ENCODE measurements at places on chromosomes 4 and X.

- no peak for DNase-seq
These were observed 61.0 kb downstream of the FHIP1A start for GRCh38 chr4:151469970-151470369.

GRCh38 chr4:83080561-83080960 lies 34.0 kb downstream of the PLAC8 start:
- DNase-seq, result no peak

DNA sequence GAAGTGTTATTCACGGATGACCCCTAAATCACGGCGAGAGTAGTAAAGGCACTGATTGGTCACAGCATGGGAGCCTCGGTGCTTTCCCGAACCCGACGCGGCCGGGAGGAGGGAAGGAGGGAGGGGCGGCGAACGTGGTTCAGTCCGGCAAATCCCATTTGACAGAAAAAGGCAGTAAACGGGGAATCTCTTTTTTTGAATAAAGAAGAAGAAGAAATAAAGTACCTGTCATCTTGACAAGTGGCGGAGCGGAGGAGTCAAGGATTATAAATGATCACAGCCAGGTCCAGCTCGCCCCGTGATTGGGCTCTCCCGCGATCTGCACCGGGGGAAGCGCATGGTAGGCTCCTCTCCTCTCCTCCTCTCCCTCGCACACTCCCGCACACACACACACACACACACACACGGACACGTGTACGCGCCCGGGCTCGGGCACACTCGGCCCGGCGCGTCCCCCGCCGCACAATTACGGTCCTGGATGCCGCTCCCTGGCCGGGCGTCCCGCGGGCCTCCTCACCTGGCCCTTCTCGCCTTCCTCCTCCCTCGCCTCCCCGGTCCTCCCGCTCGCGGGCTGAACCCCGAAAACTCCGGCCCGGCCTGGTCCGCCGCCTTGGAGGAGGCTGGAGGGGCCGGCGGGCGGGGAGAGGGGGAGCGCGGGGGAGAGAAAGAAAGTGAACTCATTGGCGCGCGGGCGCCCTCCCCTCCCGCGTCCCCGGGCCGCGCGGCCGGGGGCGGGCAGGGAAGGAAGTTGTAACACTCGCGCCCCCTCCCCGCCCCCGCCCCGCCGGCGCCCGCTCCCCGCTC lies 99.2 kb upstream of the TENM3 start:
- no peak for DNase-seq

- DNase-seq, result no peak
These were observed 343.7 kb downstream of the MID1IP1 start for GRCh38 chrX:39144956-39145355.

- DNase-seq, result no peak
These were observed 52.1 kb downstream of the ING2 start for GRCh38 chr4:183556947-183557346.

DNA sequence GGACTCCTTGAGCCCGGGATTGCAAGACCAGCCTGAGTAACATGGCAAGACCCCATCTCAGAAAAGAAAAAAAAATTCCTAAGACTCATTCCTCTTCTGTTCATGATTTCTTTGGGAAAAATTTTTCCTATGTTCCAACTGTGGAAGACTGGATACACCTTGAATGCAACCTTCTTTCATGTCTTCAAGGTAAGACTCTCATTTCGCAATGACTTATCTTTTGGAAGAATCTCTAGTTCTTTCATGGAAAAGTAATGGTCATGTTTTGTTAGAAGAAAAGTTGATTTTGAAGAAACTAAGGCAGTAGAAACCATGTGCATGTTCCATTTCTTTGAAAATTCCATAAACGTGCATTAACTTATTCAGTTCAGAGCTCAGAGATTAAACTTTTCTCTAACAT lies 26.0 kb upstream of the BBS12 start:
- no peak for DNase-seq

GRCh38 chrX:148333989-148334388 lies 166.4 kb upstream of the AFF2 start:
- DNase-seq, result peak; percentile 55

DNA sequence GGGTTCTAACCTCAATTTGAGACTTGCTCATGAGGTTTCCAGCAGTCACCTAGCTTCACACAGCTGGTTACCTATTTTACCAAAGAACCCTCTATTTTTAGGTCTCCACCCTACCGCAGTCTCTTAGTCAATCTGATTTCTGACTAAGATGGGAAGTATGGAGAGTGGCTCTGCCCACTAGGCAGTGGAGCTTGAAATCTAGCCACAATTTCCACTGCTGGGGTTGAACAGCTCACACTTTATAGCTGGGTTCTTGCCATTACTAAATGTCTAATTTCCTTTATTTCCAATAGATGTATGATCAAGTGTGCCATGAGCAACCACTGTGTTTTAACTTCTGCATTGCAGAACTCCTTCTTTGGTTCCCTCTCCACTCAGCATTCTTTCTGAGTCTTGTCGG lies 43.1 kb downstream of the GASK1B start:
- no peak for DNase-seq

DNA sequence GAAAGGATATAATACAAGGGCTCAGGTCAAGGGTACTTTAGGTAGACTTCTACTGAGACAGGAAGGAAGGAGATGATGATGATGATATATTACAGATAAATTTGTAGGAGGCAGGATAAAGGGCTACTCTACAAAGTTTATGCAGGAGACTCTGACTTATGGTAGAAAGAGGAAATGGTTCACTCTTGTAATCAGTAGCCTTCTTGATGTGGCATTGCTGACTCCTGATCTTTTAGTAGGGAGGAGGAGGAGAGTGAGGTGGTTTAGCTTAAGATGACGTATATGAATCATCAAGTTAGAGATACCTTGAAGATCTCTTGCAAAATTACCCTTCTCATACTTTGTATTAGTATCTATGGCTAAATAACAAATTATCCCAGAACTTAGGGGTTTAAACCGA lies 4.7 kb downstream of the BLTP1 start:
- no peak for DNase-seq

DNA sequence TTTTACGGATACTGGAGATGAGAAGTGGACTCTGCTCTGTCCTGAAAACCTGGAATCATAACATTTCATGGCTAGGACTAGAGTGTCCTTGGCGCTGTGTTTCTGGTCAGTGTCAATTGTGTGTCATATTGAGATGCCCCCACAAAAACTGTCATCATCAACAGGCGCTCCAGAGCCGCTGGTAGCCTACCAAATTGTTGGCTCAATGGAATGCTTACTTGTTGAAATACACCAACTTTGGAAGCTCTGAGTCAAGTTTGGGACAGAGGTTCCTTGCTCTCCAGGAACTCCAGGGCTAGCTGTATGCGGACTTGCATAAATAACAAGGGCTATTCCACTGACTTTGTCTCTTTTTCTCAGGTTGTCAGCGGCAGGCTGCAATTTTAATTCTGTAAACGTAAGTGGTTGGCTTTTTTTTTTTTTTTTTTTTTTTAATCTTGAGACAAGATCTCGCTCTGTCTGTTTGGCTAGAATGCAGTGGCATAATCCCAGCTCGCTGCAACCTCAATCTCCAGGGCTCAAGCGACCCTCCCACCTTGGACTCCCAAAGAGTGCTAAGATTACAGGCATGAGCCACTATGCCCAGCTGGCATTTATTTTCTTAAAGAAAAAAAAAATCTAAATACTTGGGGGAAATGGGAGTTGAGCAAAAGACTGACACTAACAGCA lies 871 bp upstream of the HPGD start:
- DNase-seq, result no peak

GRCh38 chrX:148534291-148534690 lies 33.9 kb downstream of the AFF2 start:
- no peak for DNase-seq

DNA sequence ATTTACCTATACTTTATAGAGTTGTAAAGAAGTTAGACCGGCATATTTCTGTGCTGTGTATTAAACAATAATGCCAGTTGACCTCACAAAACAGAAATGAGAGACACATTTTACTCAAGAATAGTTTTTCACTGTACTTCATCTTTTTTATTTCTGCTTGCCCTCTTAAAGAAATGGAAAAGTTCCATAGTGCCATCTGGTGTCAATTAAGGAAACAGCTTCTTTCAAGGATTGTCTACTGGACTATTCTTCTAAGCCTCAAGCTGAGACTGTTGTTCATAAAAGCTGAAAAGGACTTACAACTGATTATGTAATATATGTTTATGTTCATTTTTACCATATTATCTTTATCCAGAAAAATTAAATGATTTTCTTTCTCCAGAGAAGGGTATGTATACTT lies 1523.7 kb downstream of the ARAP2 start:
- no peak for DNase-seq

GRCh38 chrX:136185401-136186022 lies 38.2 kb downstream of the FHL1 start:
- DNase-seq, result no peak

- DNase-seq, result no peak
These were observed 62.6 kb downstream of the COQ2 start for GRCh38 chr4:83221897-83222441.

DNA sequence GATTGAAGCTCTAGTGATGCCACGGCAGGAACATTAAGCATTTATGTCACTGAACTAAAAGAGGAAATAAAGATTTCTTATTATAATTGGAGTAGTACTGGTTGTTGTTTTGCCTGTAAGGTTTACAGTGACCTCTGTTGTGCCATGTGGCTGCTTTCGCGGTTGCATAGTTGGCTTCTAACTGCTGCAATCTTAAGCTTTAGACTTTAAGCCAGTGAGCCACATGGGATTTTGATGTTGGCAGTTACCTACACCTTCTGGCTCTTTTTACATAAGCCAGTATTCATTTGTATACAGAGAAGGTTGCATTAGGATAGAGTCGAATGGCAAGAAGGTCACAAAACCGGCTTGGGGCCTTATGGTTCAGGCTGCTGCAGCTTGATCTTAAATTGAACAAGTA lies 1311.6 kb downstream of the RAPGEF2 start:
- DNase-seq, result no peak

DNA sequence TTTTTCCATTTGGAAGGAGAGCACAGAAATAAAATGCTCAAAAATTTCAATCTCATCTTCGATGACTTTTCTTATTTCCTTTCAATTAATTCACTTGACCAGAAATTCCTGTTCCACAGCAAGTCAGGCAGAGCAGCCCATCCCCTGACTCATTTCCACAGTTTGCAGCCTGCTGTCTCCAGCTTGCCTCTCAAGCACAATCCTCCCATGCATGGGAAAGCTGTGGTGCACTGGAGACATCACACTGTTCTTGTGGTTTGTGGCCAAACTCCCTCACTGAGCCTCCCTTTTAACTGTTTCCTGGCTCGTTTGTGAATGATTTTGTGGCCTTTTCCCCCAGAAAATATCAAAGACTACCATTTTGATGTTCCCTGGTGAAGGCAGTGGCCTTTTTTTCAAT lies 114.0 kb upstream of the ENPEP start:
- DNase-seq, result no peak

GRCh38 chrX:130647468-130647867 lies 245.7 kb downstream of the RBMX2 start:
- no peak for DNase-seq

GRCh38 chr4:156762851-156763250 lies 208.7 kb downstream of the PDGFC start:
- DNase-seq, result no peak

DNA sequence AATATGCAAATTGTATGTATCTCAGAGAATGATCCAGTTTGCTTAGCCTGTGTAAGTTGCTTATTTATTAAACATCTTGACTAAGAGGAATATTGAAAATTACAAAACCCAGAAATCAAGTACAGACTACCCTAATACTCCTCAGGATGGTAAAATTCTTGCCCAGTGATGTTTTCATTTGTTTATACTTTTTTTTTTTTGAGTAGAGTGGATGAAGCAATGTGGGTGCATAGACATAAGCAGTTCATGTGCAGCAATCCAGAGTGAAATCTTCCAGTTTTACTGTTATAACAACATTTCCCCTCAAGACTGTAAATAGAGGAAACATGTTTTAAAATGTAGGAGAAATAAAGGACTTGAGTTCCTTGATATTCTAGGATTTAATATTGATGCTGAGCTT lies 4.7 kb downstream of the GLRB start:
- DNase-seq, result no peak

DNA sequence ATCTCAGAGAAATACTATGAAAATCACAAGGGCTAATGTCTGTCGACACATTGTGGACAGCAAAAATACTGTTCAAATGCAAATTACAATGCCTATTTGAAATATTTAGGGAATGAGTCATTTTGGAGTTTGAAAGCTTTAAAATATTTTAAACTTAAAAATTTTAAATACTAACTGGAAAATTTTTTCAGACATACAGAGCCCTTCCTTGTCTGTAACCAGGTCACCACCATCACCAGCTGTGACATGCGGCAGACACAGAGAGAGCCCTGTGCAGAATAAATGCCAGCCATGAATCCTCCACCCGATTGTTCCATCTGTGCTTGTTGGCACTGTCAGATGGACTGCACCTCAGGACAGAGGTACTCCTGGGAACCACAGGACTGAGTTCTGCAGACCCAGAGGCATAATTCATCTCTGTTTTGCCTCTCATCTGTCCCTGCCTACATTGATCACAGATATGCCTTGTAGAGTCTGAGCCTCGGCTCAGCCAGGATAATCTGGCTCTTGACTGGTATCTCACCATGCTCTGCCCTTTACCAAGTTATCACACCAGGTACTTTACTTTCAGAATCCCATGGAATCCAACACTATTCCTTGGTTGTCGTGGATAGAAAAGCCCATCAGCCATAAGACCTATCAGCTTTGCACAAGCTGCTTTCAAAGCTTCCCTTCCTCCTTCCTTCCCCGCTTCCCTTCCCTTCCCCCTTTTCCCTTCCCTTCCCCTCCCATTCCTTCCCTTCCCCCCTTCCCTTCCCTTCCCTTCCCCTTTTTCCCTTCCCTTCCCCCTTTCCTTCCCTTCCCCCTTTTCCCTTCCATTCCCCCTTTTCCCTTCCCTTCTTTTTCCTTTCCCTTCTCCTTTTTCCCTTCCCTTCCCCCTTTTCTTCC lies 67.2 kb downstream of the TBC1D9 start:
- no peak for DNase-seq

DNA sequence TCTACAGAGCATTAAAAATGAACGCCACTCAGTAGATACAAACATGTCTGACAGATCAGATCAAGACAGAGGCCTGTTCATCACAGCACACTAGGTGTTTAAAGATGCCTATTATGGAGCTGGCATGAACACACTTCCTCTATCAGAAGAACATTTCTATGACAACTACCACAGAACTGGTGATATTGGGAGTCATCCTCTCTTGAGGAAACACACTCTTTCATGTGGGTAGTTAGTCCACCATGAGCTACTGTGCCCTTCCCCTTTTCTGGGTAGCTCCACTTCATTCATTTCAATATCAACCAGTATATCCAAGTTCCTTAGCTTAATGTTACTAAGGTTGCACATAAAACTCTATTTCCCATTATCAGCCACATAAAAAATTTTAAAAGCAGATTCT lies 46.7 kb downstream of the MAOB start:
- no peak for DNase-seq

GRCh38 chr4:53771326-53771725 lies 180.0 kb upstream of the LNX1 start:
- DNase-seq, result no peak

DNA sequence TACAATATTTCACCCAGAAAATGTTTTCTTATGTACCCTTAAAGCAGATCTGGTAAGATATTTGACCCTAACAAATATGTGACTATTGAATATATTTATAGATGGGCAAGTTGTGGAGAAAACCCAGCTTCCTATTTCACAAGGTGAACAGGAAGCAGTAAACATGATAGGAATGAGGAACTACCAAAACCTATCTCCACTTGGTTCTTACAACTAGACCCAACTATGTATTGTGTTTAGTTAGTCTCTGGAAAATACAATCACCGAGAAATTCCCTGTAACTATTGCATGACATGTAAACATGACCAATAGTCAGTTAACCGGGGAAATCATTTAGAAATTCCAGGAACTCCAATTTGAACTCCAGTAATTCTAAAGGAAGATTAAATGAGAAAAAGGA lies 8.4 kb upstream of the RXFP1 start:
- DNase-seq, result no peak

Data from stimulated activated naive CD4-positive, alpha-beta T cell (primary cell).